ENCODE measurements at places on chromosomes 13 and 19.

DNA sequence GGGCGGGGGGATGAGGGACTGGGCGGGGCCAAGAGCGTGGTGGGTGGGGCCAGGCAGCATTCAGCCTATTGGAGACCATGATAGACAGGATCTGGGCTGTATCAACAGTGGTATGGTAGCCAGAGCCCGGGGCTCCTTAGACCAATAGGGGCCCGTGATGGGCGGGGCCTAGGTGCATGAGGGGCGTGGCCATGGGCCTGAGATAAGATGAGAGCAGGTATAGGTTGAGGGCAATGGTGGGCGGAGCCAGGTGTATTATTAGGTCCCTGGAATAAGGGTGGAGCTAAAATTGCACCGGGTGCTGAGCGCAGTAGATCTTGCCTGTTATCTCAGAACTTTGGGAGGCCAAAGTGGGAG, 5.3 kb downstream of the ABCA7 start:
- DNase-seq, result no peak

- no peak for DNase-seq
Measured at GRCh38 chr19:39438270-39438934, 2.7 kb upstream of the RPS16 start.

- DNase-seq, result peak; percentile 77
Measured at GRCh38 chr13:51524312-51524711, 60.0 kb upstream of the WDFY2 start.

- DNase-seq, result peak; percentile 91
Measured at GRCh38 chr19:49339301-49340068, 4.3 kb downstream of the CD37 start.

DNA sequence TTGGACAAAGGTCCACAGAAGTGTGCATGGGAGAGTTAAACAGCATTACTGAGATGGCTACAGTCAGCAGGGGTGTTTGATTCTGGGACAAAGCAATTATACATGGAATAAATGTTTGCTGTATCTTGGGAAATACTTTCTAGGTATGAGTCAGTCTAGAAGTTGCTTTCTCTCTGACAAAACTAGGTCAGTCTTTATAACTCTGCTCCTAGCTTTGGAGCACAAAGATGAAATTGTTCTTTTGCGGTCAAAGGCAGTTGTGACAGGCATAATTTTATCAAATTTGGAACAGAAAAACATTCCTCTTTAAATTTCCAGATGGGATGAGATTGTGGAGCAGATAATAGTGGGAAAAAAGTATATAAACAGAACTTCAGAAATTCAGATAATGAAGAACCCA, 1045.4 kb upstream of the MIR17HG start:
- DNase-seq, result no peak

DNA sequence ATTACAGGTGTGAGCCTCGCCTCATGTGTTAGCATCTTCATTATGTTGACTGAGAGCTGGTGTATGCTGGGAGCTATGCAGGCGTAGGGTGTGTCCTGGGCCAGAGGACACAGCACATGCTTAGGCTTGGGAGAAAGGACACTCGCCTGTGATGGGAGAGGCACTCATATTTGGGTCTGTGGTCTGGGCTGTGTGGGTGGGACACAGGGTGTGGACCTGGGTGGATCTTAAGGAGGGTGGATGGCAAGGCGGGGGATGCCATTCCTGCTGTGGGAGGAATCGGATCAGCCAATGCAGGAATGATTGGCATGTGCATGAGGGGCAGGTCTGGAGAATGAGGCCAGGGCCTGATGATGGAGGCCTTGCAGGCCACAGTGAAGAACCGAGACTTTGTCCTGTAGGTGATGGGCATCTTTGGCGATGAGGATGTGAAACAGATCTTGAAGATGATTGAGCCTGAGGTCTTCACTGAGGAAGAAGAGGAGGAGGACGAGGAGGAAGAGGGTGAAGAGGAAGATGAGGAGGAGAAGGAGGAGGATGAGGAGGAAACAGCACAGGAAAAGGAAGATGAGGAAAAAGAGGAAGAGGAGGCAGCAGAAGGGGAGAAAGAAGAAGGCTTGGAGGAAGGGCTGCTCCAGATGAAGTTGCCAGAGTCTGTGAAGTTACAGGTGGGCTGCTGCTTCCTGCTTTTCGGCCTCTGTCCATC, 55.4 kb downstream of the RYR1 start:
- DNase-seq, result no peak

DNA sequence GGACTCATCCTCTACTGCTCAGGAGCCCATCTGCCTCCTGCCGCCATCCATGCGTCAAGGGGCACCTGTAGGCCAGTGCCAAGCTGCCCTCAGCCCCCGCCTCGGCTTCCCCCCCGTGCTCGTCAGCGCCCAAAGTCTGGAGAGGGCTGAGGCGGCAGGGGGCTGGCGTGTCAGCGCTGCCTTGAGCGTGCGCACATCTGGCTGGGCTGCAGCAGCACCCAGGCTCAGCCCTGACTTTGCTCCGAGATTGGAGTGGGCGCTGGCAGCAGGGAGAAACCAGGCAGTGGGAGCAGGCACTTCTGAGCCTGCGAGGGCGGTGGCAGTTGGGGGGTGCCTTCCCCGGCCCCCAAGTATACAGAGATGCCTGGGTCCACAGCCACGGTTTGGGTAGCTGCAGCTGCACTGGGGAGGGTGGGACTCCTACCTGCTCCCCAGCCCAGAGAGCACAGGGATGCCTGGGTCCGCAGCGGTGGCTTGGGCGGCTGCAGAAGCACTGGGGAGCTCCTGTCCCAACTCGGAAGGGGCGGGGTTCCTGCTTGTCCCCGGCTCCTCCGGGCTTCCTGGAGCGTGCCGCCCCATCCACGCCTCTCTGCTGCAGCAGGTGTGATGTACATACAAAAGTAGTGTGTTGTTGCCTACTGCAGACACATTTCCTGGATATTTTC, 44.8 kb upstream of the LPAR6 start:
- DNase-seq, result no peak

DNA sequence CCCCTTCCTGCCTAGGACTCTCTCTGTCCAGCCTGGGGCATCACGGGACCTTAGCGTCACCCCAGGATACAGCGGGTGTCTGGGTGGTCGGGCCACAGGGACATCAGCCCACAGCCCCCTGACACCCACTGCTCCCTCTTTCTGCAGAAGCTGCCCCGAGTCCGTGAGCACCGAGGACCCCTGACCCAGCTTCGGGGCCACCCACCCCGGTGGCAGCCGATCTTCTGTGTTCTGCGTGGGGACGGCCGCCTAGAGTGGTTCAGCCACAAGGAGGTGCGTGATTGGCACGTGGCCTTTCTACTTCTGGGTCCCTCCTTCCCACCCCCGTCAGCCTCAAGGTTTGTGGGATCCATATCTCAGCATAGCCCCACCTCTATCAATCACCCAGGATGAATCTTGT, 20.7 kb downstream of the PGLS start:
- no peak for DNase-seq

- peak; percentile 39 for DNase-seq
Measured at GRCh38 chr19:46384396-46384795, 29.0 kb downstream of the CCDC8 start.

DNA sequence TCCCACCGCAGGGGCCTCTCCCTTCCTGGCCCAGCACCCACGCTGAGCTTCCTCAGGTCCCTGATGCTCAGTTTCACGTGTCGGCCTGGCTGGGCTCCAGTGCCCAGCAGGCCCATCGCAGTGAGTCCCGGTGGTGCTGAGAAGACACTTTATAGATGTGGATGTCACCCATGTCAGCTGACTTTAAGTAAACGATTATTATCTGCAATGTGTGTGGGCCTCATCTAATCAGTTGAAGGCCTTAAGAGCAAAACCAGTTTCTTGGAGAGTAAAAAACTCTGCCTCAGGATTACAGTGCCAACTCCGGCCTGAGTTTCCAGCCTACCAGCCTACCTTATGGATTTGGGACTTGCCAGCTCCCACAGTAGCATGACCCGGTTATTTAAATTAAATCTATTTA, 17.3 kb upstream of the SMIM17 start:
- no peak for DNase-seq

DNA sequence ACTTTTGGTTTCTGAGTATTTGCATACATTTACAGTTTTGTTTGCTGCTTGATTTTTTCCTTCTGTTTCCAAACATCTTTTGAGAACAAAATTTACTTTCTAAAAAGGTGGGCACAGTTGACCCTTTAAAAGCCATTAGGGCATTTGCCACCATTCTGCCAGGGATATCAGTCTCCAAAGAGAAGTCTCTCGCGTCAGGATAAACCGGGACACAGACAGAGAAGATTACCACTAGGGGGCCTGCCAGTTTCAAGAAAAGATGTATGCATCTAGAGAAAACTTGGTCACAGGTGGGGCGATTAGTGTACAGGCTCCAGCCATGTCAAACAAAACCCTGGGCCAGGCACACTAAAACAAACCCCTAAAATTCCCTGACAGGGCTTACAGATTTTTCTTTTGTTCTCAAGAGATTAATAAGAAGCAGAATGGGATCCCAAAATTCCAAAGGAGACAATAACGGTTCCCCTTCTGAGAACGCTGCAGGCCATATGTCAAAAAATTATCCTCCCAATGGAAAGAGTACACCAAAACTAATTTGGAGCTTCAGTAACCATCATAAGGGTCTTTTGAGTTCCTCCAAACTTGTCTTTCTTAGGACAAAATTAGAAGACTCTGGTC, 10.7 kb upstream of the PABPC3 start:
- DNase-seq, result no peak

- DNase-seq, result no peak
Measured at GRCh38 chr13:47859165-47859564, 141.9 kb downstream of the SUCLA2 start.

DNA sequence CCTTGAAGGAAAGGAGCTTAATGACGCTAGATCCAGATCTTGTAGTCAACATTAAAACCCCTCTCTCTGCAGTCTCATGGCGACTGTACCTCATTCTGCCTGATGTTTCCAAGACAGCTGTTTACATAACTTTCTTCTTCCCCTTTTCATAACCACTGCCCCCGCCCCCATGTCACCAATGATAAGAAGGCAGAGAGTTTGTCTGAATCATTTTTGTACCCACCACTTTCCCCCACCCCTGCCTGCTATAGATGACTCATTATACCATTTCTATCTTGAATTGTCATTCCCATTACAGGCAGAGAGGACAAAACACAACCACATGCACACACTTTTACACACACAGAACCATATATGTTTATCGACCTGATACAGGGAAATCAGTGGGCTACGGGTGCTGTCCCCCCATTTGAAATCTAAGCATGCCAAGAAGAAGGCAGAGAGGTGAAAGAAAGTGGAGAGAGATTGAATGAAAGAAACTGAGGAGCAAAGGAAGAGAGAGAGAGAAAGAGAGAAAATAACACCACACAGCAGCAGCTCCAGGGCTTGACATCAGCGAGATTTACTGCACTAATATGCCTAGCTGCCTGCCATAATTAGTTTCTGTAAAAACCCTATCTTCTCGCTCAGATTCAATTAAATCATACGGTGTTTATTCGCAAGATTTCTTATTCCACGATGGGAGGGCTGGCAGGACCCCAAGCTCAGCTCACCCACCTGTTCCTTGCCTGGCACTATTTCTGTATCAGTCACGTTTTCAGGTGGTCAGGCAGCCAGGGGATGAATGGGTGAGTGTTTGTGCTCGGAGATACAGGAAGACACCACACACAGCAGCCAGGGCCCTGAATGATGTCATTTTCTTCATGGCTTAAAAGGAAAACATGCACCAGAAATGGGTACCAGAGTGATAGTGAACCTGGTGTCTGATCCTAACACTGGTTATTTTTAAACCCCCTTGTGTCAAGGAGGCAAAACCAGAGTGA, 114.3 kb upstream of the SERP2 start:
- DNase-seq, result no peak

- DNase-seq, result no peak
Measured at GRCh38 chr19:5637971-5638370, 15.1 kb downstream of the SAFB start.

- no peak for DNase-seq
Measured at GRCh38 chr13:22198001-22198400, 527.1 kb downstream of the FGF9 start.

DNA sequence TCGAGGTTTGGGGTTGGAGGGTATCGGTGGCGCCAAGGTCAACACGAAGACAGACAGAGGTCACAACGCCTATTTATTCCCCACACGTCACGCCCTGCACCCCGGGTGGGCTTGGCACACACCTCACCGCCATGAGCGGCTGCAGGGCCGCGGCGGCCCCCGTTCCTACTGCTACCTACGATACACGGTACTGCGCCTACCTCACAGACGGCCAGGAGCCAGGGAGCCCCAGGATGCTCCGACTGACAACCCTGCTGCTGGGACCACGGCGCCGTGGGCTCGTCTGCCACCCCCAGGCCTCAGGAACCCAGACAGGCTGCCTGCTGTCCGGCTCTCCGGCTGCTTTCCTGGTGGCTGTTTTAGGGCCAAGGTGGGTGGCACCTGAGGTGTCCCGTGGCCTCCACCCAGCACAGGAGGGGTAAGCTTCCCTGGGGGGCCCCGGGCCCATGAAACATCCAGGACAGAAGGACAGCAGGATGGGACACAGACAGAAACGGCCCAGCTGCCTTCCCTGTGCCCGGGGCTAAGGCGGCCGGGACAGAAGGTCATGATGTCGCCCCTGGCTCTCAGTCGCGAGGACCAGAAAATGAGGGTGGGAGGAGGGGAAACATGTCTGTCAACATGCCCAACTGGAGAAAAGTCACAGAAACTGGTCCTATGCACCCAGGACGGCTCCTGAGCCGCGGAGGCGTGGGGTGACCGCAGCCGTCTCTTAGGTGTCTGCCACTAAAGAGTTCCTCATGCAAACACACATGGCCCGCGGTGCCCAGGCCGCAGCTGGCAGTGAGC, 15.0 kb upstream of the SLC39A3 start:
- no peak for DNase-seq

- DNase-seq, result no peak
Measured at GRCh38 chr13:96999091-96999490, 4.8 kb upstream of the OXGR1 start.

- DNase-seq, result no peak
Measured at GRCh38 chr13:29597706-29598105, 2.2 kb upstream of the SLC7A1 start.

DNA sequence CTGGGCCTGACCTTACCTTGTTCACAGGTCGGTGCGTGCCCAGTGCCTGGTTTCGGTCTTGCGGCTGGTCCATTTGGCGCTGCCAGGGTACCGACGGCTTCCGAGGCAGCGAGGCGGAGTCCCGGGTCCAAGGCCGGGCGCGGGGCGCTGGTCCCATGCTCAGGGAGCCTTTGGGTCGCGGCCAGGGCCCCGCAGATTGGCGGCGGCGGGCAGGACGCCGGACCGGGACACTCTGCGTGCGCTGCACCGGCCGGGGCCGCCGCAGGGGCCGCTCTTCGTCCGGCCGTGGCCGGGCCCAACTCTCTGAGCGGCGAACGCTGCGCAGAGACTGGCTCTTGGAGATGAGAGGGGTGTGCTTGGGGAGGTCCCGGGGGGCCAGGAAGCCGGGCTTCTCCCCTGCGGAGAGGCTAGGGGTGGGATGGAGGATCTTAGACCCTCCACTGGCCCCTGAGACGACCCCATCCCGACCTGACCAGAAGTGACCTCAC, 3.4 kb upstream of the WIZ start:
- peak; percentile 62 for DNase-seq

Data from left lobe of liver (tissue), 2 donors.